ENCODE measurements at places on chromosomes 4 and X.

- DNase-seq, result no peak
Measured at GRCh38 chr4:73815145-73815544, 21.3 kb upstream of the CXCL6 start.

- no peak for DNase-seq
Measured at GRCh38 chrX:13051529-13052172, 7.2 kb upstream of the FAM9C start.

DNA sequence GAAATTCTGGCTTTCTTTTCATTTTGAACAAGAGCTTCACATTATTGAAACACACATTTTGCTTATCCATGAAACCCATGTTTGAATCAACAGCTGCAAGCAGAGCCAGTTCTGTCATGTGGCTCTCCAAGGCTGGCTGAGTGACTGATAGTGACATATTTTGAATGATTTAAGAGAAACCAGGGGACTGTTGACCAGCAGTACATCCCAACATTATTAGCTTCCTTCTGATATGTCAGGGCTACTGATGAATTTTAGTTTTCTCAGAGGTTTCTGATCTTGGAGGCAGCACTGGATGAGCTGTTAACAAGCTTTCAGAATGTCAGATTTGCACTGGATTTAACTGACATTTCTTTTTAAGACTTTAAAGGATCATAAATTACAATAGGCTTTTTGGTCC lies 74.6 kb upstream of the GRXCR1 start:
- DNase-seq, result no peak

GRCh38 chr4:189029976-189030504 lies 890.8 kb downstream of the TRIML1 start:
- DNase-seq, result no peak

GRCh38 chrX:110852180-110852579 lies 56.6 kb upstream of the CHRDL1 start:
- peak; percentile 13 for DNase-seq

- DNase-seq, result no peak
Measured at GRCh38 chrX:111470681-111471403, 40.6 kb upstream of the SERTM2 start.

GRCh38 chr4:73865431-73866096 lies 3.6 kb upstream of the CXCL1 start:
- DNase-seq, result no peak

- DNase-seq, result no peak
Measured at GRCh38 chrX:19811807-19812604, 75.4 kb downstream of the SH3KBP1 start.

DNA sequence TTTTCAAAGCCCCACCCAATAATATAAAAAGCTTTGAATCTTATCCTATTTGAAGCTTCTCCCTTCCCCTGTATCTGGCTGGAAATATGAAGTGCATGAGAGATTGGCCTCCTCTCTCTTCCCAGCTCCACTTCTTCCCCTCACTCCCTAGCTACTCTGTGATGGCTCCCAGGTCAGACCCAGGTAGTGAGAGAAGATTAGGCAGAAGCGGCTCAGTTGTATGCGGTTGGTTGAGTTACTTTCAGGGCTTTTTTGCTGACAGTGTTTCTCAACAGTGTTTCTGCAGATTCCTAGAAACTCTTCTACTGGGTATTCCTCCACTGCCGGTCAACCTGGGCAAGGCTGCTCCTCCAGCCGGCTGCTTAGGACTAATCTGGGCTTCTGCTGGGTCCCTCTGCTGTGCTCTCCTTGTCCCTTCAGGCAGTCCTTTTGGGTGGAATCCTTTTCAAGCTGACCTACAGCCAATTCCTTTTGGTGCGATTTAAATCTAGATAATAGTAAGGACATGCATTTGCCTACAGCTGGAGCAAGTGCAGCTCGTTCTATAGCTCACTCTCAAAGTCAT lies 87.4 kb upstream of the SLC7A11 start:
- DNase-seq, result no peak

DNA sequence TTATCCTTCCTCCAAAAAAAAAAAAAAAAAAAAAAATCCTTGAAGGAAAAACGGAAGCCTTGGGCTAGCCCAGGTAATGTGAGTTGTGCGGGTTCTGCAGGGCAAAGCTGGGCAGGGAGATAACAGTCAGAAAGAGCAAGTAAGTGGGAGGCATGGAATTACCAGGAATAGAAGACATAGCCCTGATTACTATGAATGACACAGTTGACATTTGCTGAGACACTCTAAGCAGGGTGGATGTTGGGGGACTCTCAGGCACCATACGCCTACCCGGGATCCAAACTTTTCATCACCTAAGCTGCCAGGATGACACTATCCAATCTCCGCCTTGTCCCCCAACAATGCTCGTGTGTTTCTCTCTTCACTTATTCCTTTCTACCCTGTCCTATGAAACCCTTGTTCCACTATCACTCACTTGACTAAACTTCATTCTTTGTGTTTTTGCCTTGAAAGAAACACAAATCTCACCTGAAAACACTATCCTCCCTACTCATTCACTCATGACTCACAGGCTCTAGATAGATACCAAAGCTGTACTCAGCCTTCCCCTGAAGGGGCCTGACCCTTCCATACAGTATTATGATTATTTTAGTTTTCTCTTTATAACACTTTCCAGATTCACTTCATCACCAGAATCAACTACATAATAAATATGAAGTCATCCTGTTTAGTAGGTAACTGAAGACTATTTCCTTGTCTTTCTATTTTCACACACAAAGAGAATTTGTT lies 158.4 kb downstream of the INPP4B start:
- no peak for DNase-seq

DNA sequence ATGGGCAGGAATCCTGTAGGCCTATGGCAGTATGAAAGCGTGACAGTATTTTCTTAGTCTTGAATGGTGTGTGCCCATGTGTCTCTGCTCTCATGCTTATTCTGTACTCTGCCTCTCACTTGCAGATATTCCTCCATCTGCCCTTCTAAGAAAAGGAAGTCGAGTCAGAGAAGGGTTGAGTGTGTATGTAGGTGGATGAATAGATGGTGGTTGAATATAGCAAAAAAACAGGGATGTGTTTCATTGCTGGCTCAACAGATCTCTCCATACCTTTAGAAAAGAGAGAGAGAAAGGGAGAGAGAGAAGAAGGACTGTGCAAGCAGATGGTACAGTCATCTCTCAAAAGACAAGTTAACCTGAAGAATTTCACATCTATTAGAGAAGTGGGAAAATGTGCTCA lies 381.5 kb downstream of the FBXW7 start:
- no peak for DNase-seq

GRCh38 chrX:103846386-103846785 lies 14.3 kb upstream of the RAB9B start:
- DNase-seq, result no peak

DNA sequence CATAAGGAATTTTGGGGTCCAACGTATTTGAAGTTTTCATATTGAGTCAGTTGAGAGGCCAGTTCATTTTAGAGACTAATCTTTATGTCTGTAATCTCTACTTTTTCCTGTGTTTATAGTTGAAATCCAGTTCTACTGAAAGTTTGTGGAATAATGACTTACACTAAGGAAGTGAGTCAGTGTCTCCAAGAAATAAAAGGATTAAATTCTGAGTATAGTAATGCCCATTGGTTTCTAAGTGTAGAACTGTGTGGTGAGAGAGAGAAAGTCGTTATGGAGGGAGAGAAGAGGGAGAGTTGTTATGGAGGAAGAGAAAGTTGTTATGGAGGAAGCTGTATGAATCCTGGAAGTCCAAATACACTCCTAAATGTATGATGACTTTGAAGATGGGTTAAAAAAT lies 264.6 kb upstream of the HAND2 start:
- no peak for DNase-seq

DNA sequence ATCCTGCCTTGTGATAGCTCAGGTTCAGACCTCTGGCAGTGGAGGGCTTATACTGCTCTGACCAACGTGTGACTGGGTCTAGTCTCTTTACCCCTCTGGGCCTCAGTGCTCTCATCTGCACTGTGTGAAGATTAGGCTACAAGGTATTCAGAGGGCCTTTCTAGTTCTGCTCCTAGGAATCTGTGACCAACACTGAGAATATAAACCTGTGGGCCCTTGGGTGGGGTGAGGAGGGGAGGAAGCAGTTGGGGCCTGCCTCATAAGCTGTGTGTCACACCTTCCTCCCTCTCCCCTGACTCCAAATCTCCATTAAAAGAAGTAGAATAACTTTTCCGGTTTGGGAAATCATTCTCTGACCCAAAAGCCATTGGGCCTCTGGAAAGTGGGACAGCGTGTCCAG lies 66.3 kb upstream of the MSN start:
- DNase-seq, result no peak

DNA sequence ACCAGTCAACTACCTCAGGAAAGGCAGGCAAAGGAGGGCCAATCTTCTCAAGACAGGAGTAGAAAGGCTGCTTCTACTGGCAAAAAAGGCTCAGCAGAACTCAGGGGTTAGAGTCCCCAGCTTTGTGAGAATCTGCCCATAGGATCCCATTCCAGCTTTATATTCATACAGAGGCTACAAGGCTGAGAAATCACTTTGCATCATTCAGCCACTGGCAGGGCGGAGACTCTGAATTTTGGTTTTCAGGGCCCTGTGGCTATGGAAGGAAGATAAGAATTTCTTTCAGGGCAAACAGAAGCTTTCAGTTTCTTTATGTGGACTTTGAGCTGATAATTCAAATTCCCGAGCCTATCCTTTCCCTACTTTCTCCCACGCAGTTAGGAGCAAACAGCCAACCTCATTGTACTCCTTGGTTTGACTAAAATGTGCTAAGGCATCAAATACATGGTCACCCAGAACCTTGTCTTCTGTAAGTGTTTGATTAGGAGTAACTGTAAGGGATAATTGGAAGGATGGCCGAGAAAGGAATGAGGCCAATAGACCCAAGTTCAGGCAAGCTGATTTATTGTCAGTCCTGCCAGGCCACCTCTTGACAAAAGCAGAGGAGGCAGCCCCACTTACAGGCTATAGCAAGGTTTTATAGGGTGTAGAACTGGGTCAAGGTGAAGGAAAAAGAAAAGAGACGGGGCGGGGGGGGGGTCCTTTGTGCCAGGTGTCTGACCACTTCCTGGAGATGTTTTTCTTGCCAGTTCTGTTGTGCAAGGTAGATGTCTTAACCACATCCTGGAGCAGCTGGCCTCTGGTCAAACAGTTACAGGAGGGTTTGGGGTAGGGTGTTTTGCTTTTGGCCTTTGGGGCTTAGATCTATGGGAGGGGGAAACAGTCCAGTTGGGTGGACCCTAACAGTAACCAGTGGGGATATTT lies 165.3 kb upstream of the PPP1R2C start:
- DNase-seq, result no peak

DNA sequence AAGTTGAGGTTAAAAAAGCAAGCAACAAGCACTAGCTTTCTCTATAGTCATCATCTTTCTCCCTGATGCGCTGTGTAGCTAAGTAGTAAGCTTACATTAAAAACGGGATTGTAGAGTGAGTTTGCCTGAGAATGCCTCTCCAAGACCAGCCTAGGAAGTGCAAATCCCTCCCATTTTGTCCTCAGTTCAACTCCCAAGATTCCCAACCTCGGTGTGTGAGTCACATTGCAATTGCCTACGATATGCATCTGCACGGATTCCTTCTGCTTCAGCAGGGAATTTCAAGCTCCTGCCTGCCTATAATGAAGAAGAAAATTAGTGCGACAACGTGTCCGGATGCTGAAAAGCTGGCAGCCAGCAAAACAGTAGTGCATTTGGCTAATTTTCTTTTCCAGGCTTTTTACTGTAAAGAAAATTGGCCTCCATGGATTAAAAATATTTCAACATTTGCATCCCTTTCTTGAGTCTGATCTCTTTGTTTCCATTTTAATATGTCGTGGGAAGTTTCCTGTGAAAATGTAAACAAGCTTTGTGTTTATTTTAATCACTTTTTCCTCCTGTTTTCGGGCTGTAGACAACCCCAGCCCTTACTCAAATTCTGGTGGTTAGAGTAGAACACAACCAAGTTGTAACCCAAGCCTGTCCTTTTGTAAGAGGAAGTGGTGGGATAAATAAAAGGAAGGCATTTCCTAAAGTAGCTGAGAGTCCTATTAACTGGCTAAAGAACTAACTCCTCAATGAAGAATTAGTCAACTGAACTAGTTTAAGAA lies 58.4 kb upstream of the TET2 start:
- DNase-seq, result peak; percentile 82

DNA sequence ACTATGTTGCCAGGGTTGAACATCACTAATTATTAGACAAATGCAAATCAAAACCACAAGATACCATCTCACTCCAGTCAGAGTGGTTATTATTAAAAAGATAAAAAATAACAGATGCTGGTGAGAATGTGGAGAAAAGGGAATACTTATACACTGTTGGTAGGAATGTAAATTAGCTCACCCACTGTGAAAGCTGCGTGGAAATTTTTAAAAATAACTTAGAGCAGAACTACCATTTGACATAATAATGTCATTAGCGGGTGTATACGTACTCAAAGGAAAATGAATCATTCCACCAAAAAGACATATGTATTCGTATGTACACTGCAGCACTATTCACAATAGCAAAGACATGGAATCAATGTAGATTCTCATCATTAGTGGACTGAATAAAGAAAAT lies 48.6 kb upstream of the UGT2A1 start:
- DNase-seq, result no peak

DNA sequence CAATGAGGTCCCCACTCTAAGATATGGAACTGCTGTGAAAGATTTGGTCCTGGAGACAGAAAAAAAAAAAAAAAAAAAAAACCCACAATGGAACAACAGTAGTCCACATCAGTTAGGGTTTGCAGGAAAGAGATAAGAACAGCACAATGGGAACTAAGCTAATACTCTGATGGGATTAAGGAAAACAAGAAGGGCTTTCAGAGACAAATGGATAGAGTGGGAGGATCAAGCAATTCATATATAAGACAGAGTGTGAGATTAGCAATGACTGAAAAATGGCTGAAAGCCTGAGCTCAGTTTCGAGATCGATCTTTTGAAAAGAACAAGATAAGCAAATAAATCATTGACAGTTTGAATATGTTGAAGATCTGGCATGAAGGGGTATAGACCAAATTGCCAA lies 188.4 kb upstream of the TRPC5 start:
- peak; percentile 40 for DNase-seq

- DNase-seq, result peak; percentile 47
Measured at GRCh38 chr4:22869235-22869634, 176.5 kb downstream of the GBA3 start.

GRCh38 chrX:22118161-22118830 lies 86.2 kb downstream of the PHEX start:
- DNase-seq, result no peak
